ENCODE measurements at places on chromosomes 7 and 10. TPM values are rescaled to one million over a fixed set of nuclear protein-coding genes. Genes with fewer than 3 reads are reported as not detected.

The GCK gene
- 2.4 TPM for polyA plus RNA-seq

The OPN4 gene
- polyA plus RNA-seq, result not detected

- no peak for DNase-seq
Observed at GRCh38 chr10:24427678-24428409, 218.9 kb downstream of the KIAA1217 start.

- no peak for DNase-seq
Observed at GRCh38 chr10:110414548-110415309, 83.0 kb upstream of the DUSP5 start.

- no peak for DNase-seq
Observed at GRCh38 chr7:43648473-43649406, 65.8 kb downstream of the STK17A start.

DNA sequence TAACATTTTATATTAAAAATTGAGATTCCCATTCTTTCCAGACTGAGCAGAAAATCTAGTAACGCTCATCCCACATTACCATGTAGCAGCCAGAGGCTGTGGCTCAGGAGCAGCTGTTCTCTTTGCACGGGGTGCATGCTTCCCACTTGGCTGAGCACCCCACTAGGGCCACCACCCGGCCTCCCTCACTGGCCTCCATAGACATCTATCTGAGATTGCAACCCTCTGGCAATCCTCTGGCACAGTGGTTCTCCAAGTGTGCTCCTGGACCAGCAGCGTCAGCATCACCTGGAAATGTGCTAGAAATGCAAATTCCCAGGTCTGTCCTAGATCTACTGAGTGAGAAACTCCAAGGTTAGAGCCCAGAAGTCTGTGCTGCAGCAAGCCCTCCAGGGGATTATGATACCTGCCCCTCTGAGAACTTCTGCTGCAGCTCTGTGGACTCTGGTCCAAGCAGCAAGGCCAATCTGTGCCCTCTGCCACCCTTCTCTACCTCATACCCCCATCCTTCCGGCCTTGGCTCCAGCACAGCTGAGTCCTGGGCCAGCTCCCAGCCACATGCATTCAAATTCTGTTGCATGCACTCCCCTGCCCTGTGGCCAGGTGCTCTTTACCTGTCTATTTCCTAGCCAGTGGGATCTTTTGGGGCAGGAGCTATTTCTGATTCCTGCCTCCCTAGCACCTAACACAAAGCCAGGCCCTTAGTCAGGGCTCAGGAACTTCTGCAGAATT, 301.5 kb downstream of the GRID1 start:
- DNase-seq, result no peak

DNA sequence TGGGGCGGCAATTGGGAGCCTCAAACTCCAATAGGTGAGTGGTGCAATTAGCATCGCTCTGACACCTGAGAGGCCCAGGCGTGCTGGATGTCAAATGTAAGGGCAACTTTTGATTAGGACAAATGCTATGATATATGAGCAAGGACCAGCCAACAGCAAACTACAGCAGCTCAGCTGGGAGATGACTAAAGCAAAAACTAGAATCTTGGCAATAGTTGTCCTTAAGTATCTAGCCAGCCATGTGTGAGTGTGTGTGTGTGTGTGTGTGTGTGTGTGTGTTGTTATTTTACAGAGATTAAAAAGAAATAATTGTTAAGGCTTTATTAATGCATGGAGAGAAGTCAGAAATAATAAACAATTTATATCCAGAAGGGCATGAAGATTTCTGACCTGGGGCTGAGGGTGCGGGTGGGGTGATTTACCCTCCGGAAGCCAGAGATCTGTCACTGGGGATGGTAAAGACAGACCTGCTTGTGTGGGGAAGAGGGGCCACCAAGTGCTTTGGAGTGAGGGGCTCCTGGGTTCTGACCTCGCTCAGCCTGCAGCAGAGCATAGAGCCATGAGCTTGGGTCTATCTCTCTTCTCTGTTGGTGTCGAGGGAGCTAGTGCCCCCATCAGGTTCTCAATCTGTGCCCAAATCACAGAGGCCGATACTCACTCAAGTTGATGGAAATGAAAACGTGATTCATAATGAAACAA, 77.3 kb downstream of the EMX2 start:
- DNase-seq, result no peak

GRCh38 chr7:95467912-95468607, 17.7 kb upstream of the ASB4 start:
- DNase-seq, result no peak

- DNase-seq, result no peak
Observed at GRCh38 chr10:12639996-12640944, 290.9 kb downstream of the CAMK1D start.

- DNase-seq, result no peak
Observed at GRCh38 chr10:1474376-1475097, 262.8 kb downstream of the ADARB2 start.

DNA sequence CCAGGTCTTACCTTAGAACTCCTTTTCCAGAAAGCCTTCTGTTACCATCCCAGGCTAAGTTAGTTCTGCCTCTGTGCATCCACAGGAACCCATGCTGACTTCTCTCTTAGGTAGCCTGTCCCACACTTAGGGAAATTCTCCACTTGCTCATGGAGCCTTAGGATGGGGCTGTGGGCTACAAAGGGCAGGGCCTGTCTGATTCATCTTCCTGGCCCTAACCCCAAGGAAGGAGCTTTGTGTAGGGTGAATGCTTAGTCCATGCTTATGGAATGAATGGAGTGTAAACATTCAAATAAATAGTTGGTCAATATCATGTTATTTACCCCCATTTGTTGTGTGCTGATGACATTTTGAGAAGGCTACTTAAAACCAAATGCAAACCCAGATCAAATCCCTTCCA, 54.7 kb downstream of the EMX2 start:
- no peak for DNase-seq

- DNase-seq, result no peak
Observed at GRCh38 chr7:21942955-21943354, 2.7 kb downstream of the CDCA7L start.

- DNase-seq, result no peak
Observed at GRCh38 chr10:79176052-79176501, 107.3 kb downstream of the ZMIZ1 start.

DNA sequence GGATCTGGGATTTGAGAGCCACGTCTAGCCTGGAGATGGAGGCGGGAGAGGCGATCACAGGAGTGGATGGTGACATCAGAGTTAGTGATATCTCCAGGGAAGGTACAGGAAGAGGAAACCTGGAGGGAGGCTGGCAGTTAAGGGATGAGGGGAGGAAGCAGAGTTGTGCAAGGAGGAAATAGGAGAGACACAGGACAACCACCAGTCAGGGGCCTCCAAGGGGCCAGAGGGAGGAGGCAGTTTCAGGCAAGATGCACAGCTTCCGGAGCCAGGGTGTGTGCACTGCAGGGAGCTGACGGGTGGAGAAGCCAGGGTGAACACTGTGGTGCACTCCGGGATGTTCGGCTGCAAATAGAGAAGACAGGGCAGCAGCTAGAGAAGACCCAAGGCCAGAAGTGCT, 141.2 kb downstream of the GLI3 start:
- no peak for DNase-seq

- no peak for DNase-seq
Observed at GRCh38 chr7:33423646-33424020, 294.3 kb downstream of the BBS9 start.

Measured in right lung (tissue), 10 donors.